ENCODE measurements at places on chromosomes 16 and 17.

- no peak for DNase-seq
These were observed at the start of gene KCNJ16 for GRCh38 chr17:70074956-70075355. TSS of gene KCNJ16 (plus strand) at chr17:70075225. CDS start at chr17:70132088, 56,863 bp downstream.

DNA sequence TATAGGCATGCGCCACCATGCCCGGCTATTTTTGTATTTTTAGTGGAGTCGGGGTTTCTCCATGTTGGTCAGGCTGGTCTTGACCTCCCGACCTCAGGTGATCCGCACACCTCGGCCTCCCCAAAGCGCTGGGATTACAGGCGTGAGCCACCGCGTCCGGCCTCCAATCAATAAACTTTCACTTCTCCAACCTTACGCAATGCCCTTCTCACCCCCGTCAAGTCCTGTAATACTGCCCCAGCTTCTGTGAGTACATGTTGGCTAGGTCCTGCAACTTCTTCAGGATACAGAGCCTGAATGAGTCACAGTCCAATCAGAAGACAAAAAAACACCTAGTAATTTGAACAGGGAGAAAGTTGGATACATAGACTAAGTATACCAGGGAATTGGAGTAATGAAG, 47.1 kb upstream of the PHOSPHO1 start:
- no peak for DNase-seq

DNA sequence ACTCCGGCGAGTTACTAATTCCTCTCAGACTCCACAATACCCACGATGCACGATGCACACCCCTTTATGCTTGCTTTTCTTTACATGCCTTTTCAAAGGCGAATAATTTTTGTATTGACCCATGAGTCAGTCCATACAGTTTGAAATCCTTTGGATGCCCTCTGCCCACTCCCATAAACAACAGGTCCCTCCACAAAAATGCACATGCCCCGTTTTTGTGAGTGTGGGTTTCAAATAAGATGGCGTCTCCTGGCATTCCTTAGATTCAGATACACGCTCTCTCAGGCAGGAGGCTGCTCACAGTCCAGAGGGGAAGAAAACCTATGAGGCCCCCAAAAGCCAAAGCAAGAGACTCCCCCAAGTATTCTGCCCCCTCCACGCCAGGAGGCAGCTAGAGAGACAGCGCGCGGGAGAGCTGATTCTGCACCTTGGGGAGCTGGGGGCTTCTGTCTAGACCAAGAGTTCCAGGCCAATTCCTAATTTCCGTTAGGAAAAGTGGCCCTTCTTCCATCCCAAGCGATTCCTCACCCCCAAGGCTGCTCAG, 19.6 kb upstream of the HOXB9 start:
- DNase-seq: no peak

GRCh38 chr17:48236681-48237134, 129.1 kb downstream of the SNX11 start:
- no peak for DNase-seq

DNA sequence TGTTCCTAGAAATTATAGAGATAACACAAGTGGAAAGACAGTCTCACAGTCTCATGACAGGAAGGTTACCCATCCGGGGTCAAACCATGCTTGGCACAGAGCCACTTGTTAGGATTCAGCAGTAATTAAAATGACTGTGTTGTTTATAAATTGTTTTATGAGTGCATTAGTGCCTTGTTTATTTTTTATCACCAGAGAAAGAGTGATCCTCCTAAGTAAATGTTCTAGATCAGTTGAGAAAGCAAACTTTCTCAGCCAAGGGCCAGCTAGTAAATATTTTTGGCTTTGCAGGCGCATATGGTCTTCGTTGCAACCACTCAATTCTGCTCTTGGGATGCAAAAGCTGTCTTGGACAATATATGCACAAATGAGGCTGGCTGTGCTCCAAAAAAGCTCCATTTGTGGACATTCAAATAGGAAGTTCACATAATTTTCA, 253.9 kb upstream of the CACNG5 start:
- DNase-seq: peak; percentile 88

DNA sequence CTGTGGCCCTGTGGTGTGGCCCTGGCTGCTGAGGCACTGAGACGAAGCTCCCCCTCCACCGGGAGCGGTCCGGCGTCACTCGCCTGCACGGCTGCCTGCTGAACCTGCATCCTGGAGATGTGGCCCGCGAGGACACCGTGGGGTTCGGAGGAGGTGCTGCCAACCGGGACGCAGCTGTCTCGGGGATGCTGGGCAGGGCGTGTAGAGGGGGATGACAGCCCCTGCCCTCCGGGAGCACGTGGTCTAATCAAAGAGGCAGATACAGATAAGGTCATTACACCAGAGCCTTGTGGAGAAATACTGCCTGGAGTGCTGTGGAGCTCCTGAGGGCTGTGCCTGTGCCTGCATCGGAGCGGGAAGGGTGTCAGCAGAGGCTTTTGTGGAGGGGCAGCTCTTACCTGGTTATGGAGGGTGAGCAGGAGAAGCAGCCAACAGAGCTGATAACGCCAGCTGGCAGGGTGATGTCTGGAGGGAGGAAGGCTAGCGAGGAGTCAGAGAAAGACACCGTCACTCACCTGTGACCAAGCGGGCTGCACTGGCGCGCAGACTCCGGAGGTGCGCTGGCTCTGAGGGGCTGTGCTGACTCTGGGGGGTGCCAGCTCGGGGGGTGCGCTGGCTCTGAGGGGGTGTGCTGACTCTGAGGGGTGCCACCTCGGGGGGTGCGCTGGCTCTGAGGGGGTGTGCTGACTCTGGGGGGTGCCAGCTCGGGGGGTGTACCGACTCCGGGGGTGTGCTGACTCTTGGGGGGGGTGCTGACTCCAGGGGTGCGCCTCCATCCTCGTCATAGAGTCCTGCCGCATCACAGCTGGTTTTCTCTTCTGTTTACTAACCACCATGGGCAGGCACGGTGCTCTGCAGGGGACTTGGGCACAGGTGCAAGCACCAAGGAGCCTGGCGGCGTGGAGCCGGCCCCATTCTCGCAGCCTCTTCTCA, 104.7 kb upstream of the CHMP6 start:
- peak; percentile 52 for DNase-seq

GRCh38 chr17:64216338-64217248, 46.5 kb downstream of the TEX2 start:
- no peak for DNase-seq
